ENCODE measurements at places on chromosomes 1 and 21.

DNA sequence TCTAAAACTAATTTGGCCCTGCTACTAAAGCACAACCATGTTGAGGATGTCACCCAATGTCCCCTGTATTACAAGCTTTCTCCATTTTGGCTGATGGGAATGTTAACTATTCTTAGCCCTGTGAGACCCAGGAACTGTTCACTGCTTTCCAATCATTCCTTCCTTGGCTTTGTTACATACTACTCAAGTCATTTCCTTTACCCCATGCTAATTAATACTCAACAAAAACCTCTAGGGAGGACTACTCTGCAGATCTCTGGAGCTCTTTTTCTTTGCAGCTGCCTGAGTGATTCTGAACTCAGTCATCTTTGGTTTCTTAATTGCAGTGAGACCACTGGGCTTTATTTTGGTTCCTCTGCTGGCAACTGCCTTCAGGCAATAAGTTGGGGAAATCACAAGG, 23.3 kb upstream of the RPE65 start:
- DNase-seq, result peak; percentile 28

- DNase-seq, result peak; percentile 1
Measured at GRCh38 chr1:87979079-87979478, 650.4 kb downstream of the LMO4 start.

- no peak for DNase-seq
Measured at GRCh38 chr1:87563211-87563610, 234.5 kb downstream of the LMO4 start.

- no peak for DNase-seq
Measured at GRCh38 chr1:200969726-200970561, 53.6 kb downstream of the KIF21B start.

GRCh38 chr1:243471754-243472745, 216.2 kb downstream of the SDCCAG8 start:
- DNase-seq, result no peak

DNA sequence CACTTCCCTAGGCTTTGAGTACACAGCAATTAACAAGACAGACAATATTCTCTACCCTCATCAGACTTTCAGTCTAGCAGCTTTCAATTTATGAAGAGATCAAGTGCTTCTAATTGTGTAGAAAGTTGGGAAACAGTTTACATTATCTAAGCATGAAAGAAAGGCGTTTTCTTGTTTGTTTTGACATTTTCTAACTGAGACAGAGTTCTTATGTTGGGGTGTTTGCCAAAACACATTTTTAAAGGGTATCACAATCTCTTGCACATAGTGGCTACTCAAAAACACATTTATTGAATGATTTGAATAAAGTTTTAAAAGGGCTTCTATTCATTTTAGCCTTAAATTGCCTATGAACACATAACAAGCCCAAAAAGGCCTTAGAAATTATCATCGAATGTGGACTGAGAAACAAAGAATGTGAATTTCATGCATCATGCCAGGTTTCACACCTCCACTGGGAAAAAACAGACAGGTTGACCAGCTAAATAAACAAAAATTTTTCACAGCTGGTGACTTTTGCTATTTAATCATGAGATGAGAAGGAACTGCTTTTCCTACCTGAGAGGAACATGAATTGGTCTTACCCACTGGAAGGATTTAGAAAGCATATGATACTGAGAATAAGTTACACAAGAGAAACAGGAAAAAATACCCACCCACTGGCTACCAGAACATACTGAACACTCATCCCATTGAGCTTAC, 394.5 kb upstream of the PKN2 start:
- no peak for DNase-seq

DNA sequence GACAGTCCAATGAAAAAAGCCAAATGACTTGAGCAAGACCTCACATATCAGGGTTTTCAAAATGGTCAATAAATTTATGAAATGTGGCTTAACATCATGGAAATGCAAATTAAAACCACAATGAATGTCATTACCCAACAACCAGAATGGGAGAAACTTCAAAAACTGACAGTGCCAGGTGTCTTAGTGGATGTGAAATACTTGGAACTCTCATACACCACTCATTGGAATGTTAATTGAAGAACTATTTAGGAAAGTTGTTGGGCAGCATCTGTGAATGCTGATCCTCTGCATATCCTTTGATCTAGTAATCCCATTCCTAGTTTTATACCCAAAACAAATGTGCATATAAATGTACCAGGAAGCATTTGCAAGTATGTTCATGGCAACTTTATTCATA, 19.2 kb upstream of the BACH1 start:
- DNase-seq, result no peak

- no peak for DNase-seq
Measured at GRCh38 chr1:168970926-168971659, 135.4 kb upstream of the ATP1B1 start.

GRCh38 chr1:56630786-56631185, 14.3 kb upstream of the PRKAA2 start:
- no peak for DNase-seq

GRCh38 chr1:84166797-84167196, 22.7 kb downstream of the PRKACB start:
- DNase-seq, result no peak

GRCh38 chr1:223234170-223234514, 91.1 kb upstream of the TLR5 start:
- DNase-seq, result no peak

- DNase-seq, result no peak
Measured at GRCh38 chr21:46661642-46662366, 26.3 kb downstream of the PRMT2 start.

DNA sequence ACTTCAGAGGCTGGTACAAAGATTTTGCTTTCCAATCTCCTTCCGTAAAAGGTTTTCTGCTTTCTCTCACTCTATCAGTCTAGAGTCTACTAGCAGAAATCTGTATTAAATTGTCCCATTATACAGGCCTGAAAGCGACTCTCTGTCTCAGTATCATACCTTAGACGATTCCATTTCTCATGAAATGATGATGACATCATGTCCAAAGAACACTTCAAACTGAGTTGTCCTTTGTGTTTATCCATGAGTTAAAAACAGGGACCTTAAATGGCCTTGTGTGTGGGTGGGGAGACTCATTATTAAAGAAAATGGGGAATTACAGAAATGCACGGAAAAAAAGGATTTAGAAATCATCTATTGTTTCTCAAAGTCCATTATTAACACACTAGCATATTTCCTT, 21.0 kb upstream of the SLC44A3 start:
- DNase-seq, result no peak

- peak; percentile 39 for DNase-seq
Measured at GRCh38 chr1:147892731-147893214, 9.8 kb upstream of the GJA8 start.

DNA sequence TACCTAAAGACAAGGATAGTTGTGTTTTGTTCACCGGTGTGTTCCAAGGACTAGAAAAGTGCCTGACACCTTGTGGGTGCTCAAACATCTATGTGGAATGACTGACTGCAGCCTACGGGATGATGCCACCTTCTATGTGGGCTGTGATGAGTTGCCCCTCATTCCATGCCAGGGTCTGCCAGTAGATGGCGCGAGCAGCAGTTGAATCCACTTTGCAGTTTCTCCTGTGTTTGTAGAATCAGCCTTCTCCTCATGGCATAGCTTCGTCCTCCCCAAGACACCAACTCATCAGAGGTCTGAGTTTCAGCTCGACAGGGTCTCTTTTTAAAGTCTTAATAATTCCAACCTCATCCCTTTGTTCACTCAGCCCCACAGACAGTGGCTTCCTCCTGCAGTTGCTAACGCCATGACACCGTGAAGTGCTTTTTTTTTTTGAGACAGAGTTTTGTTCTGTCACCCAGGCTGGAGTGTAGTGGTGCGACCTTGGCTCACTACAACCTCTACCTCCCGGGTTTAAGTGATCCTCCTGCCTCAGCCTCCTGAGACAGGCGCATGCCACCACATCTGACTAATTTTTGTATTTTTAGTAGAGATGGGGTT, 133.7 kb downstream of the CAPN8 start:
- no peak for DNase-seq

- DNase-seq, result no peak
Measured at GRCh38 chr1:32106663-32107275, 1.1 kb upstream of the KPNA6 start.

GRCh38 chr1:18384471-18384870, 96.3 kb upstream of the KLHDC7A start:
- no peak for DNase-seq

Measured in NCI-H2171 treated with DMSO at 0.1 percent for 48 hours (cell line).